Cortex of kidney (tissue), 1 donor: ENCODE measurements at places on chromosomes 11 and 22.

DNA sequence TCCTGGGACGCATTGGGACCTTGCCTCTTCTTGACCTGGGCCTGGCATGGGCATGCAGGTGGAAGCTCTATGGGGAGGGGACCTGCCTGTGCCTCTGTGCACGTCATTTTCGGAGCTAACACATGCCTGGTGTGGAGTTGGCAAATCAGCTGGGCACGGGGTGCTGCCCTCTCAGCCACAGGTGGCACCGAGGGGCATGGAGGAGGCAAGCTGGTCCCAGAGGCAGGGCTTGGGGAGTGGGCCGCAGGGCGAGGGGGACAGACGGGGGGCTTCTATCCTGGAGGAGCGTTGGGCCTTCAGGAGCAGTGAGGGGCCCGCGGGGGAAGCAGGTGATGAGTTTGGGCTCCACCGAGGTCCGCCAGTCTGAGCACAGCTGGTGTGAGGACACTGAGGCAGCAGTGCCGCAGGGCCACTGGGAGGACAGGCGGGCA lies 362.0 kb downstream of the TBC1D22A start:
- no peak for DNase-seq

DNA sequence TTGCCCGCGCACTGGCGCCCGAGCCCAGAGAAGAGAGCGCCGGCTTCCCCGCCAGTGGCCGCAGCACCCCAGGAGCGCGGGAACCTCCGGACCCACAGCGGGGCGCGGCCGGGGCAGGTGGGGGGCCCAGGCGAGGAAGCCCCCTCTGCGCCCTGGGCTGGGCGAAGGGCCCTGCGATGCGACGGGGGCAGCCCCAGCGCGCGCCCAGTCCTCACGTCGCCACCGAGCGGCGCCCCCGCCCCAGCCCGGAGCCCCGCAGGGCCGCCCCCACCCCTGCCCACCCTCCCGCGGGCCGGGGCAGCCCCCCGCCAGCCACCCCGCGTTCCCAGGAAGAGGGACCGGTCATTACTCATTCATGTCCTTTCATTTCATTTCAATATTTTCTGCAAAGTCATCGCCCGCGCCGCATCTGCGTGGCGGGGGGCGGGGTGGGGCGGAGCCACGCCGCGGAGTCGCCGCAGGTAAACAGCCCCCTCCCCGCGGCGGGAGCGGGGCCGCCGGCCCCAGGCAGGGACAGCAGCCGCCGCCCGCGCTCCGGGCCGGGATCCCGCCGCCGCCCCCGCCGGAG lies 673 bp upstream of the PANX2 start:
- DNase-seq: no peak

DNA sequence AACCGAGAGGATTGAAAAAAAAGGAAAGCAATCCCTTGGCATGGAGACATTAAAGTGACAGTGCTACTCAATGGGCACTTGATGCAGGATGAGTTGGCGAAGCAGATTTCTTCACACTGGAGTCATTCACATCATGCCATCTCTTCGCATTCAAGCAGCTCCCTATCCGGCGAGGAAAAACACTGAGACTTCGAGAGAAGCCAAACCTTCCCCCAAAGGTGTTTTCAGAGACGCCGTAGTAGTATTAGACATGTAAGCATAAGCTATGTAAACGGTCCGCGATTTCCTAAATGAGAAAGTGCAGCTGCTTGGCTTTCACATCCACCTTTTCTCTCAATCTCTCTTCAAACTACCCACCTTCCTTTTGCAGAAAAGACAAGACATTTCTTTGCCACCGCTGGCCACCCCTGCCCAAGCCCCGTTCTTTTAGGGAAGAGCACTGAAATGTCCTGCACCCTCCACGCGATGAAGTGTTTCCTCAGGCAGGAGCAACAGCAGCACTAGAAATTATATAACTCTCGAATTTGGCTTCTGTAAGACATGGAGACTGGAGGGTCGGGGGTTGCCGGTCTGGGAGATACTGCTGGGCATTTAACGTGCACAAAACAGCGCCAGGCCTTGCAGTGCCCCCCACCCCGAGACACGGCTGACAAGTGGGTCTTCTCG lies at the start of gene DLG2:
TSS of gene DLG2 (minus strand) at position 13 of the 666 bp plus-strand sequence.
- DNase-seq: no peak

DNA sequence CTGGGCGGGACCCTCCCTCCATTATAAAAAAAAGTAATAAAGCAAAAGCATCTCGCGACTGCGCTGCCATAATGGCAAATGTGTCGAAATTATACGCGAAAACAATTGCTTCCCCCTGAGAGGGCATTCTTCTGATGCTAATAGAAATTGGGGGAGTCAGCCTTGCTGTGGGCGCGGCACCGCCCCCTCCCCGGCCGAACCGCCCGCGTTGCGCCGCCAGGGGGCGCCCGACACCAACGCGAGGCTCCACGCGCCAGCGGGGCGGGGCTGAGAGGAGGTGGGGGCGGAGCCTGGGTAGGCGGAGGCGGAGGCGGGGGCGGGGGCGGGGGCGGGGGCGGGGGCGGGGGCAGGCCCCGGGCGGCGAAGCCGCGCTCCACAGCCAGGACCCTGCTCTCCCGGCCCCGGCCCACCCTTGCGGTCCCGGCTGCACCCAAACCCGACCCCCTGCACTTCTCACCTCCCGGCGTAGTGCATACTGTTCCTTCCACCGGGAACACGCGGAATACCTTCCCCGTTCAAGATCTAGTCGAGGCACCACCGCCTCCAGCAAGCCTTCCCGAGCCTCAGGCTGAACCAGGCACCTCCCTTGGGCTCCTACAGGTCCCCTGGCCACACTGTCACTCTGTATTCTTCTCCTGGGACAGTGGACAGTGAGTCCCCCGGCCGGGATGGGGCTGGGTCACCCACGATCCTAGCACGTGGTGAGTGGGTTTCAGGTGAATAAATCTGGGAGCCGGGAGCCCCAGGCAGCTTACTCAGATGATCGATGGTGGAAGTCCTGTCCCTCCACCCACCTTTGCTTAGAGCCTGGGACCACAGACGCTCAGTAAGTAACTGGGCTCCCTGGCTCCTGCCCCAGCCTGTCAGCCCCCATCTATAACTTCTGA lies 15.5 kb upstream of the UPK3A start:
- DNase-seq: no peak

DNA sequence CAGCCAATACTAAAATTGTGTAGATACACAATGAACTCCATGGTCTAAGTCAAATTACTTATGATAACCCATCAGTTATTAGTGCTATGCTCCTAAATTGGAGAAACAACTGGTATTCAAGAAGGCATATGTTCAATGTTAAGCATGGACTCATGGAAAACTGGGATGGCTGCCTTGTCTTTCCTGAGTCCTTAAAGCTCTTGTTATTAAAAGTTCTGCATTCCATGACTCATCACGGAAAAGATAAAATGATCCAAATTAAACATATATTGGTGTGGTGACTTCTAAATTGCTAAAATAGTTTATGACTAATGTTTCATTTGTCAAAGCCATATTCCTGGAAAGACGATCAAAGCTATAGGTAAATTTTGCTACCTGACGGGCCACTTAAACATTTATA lies 9.4 kb upstream of the EI24 start:
- DNase-seq: no peak

GRCh38 chr11:47466201-47466600 lies 17.3 kb upstream of the RAPSN start:
- DNase-seq: no peak

GRCh38 chr11:100793525-100793924 lies 106.4 kb downstream of the ARHGAP42 start:
- DNase-seq: no peak

- no peak for DNase-seq
Observed at GRCh38 chr11:125910226-125910849, 6.0 kb downstream of the DDX25 start.
